T-helper 1 cell (primary cell): ENCODE measurements at places on chromosomes 6 and 20.

GRCh38 chr20:63740627-63741353 lies 1.2 kb downstream of the SLC2A4RG start:
- no peak for DNase-seq

- DNase-seq = no peak
These were observed 59.8 kb upstream of the CCDC167 start for GRCh38 chr6:37559501-37559900.

GRCh38 chr20:37875460-37876175 lies 27.3 kb upstream of the VSTM2L start:
- DNase-seq = no peak

GRCh38 chr20:13878566-13878965 lies 93.7 kb downstream of the NDUFAF5 start:
- no peak for DNase-seq

- DNase-seq = no peak
These were observed 873.6 kb upstream of the GJE1 start for GRCh38 chr6:141259091-141259490.

GRCh38 chr6:82066991-82067411 lies 180.5 kb downstream of the IBTK start:
- DNase-seq = no peak

DNA sequence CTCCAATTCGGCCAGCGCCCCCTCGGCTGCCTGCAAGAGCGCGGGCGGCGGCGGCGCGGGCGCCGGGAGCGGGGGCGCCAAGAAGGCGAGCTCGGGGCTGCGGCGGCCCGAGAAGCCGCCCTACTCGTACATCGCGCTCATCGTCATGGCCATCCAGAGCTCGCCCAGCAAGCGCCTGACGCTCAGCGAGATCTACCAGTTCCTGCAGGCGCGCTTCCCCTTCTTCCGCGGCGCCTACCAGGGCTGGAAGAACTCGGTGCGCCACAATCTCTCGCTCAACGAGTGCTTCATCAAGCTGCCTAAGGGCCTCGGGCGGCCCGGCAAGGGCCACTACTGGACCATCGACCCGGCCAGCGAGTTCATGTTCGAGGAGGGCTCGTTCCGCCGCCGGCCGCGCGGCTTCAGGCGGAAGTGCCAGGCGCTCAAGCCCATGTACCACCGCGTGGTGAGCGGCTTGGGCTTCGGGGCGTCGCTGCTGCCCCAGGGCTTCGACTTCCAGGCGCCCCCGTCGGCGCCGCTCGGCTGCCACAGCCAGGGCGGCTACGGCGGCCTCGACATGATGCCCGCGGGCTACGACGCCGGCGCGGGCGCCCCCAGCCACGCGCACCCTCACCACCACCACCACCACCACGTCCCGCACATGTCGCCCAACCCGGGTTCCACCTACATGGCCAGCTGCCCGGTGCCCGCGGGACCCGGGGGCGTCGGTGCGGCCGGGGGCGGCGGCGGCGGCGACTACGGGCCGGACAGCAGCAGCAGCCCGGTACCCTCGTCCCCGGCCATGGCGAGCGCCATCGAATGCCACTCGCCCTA lies 963 bp downstream of the FOXF2 start:
- no peak for DNase-seq

DNA sequence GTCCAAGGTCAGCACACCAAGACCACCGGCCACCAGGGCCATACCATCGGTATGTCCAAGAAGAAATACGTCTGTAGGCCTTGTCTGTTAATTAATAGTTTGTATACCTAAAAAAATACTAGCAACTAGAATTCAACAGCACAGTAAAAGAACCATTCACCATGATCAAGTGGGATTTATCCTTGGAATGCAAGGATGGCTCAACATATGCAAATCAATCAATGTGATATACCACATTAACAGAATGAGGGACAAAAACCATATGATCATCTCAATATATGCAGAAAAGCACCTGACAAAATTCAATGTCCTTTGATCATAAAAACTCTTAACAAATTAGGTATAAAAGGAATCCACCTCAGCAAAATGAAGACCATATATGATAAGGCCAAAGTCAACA lies 24.4 kb downstream of the RPP40 start:
- DNase-seq = no peak

DNA sequence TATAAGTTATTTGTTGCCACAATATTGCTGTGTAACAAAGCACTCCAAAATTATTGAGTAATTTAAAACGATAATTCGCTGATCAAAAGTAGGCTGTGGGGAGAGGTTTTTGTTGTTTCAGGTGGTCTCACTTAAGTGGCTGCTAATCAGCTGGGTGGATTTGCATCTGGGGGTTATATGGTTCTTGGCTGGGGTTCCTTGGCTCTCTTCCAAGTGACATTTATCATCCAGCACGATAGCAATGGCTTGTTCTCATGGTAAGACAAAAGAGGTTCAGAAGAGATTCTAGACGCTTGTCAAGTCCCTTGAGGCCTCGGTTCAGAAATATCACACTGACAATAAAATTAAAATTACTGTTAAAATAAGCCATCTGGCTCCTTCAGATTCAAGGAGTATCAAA lies 1648.8 kb downstream of the GRIK2 start:
- DNase-seq = no peak

GRCh38 chr6:10662207-10662606 lies 32.2 kb downstream of the C6orf52 start:
- no peak for DNase-seq

DNA sequence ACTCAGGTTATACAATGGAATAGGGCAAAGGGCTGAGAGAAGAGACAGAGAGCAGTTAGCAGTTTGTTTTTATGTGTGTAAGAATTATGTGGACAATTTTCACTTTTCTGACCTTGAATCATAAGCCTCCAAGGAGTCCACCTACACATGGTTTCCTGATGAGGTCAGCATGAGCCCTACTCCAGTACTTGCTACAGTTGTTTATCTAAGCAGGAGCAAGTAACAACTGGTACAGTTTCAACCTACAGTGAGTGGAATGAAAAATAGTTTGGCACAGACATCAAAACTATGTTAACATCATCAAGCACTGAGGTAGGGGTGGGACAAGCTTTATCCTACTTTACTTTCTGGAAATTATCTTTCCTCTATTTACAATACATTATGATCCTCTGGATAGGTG lies 426.7 kb upstream of the ID4 start:
- DNase-seq = no peak

DNA sequence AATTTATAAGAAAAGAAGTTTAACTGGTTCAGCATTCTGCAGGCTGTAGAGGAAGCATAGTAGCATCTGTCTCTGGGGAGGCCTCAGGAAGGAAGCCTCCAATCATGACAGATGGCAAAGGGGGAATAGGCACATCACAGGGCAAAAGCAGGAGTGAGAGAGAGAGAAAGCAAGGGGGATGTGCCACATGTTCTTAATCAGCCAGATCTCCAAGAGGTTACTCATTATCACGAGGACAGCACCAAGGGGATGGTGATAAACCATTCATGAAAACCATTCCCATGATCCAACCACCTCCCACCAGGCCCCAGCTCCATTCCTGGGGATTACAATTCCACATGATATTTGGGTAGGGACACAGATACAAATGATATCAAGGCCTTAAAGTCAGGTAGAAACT lies 217.5 kb upstream of the TCF21 start:
- DNase-seq = no peak
